ENCODE measurements at places on chromosomes 6 and 20. TPM values are rescaled to one million over a fixed set of nuclear protein-coding genes. Genes with fewer than 3 reads are reported as not detected.

DNA sequence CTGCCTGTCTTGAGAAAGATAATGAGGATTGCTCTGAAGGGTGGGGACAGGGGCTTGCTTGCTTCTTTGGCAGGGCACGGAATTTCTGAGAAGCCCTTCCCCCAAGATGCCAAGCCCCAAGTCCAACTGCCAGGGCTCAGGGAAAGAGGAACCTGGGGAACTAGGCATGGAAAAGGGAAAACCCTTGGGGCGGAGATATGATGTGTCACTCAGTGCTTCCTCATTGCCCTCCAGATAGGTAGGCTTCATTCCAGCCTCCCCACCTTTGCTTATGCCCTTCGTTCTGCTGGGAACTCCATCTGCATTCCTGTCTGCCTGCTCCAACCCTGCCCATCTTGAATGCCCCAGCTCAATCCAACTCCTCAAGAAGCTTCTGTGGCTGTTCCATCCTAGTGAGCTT is 61.2 kb downstream of the VEGFA start:
- DNase-seq = no peak

- DNase-seq = peak; percentile 69
Measured at GRCh38 chr20:34824806-34825529, 483 bp downstream of the NCOA6 start.

DNA sequence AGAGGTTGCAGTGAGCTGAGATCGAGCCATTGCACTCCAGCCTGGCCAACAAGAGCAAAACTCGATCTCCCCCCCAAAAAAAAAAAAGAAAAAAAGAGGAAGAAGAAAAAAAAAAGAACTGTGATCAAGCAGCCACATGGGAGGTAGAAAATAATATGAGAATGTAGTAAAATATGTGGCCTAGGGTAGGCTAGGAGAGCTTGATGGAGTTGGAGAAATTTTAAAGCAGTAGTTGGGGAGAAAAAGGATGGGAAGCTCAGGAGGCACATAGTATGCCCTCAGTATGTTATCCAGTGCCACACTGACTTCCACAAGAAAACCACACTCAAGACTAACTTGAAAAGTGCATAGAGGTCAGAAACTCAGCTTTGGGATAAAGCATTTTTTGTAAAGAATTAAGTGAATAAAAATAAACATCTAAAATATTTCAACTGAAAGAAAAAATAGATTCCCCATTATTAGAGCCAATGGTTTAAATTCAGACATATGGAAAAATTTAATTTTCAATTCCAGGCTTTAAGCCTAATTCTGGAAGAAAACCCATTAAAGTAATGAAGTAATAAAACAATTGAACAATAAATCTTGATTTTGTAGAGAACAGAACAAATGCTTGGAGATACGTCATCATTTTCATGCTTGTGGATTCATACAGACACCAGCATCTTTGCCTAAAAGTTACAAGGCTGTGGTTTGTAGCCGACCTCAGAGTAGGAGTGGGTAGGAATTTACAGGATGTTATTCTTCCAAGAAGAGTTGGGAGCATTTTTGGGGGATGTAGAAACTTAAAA is 34.7 kb downstream of the PLEKHG1 start:
- DNase-seq = no peak

The GNAS gene
- 666 TPM for total RNA-seq

The BTNL2 gene
- total RNA-seq = not detected

- no peak for DNase-seq
Measured at GRCh38 chr6:63803371-63803770, 167.8 kb downstream of the PHF3 start.

- DNase-seq = no peak
Measured at GRCh38 chr20:47493963-47494293, 7.8 kb upstream of the NCOA3 start.

DNA sequence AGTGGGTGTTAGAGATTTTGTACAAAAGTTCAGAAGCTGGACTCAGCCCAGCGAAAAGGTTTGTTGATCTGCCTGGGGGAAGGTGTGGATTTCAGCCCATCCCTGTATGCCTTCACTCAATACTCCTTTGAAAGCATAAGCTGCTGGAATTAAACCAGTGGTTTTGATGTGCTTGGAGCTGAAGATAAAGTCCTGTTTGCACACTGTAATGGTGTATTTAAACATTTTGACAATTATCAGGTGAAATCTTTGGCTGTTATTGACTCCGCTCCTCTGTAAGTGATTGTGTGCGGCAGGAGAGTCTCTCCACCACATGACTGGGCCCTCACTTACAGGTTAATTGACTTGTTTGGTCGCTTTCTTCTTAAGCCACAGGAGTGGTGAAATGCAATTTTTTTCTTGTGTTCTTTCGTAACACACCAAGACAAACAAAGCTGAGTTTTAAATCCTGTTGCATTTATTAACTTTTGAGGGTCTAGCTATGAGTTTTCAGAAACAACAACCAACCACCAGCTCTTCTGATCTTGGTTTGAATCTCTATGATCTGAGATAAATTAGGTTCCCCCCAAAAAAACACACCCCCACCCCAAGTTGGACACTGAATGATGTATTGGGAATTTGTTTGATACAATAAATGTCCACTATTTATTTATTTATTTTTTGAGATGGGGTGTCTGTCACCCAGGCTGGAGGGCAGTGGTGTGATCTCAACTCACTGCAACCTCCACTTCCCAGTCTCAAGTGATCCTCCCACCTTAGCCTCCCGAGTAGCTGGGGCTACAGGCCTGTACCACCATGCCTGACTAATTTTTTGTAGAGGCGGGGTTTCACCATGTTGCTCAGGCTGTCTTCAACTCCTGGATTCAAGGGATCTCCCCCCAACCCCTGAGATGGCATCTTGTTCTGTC is 46.3 kb upstream of the NCOA3 start:
- DNase-seq = no peak

The ZNF165 gene
- 1.9 TPM for total RNA-seq

DNA sequence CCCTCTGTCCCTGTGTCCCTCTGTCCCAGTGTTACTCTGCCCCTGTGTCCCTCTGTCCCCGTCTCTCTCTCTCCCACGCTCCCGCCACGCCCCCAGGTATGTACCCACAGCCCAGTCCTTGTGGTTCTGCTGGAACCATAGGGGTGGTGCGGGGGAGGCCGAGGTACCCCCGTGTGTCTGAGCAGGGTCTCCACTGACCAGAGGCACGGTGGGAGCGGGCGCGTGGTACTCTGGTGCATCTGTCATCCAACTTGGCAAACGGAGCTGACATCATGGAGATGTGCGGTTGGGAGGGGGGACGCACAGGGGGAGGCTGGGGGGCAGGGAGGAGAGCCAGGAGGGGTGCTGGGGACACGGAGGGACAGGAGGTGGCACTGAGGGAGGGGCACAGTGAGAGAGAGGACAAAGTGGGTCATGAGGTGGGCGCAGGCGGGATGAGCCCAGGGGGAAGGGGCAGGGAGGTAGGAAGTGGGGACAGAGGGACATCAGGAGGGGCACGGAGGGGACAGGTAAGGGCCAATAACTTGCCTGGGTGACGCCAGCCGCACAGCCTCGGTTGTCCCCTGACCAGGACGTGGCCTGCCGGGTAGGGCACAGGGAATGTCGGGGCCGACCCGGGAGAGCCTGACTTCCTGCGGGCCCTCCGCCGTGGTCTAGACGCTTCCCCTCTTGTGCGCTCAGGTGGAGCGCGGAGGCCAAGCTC is 163.6 kb upstream of the PDE10A start:
- no peak for DNase-seq

DNA sequence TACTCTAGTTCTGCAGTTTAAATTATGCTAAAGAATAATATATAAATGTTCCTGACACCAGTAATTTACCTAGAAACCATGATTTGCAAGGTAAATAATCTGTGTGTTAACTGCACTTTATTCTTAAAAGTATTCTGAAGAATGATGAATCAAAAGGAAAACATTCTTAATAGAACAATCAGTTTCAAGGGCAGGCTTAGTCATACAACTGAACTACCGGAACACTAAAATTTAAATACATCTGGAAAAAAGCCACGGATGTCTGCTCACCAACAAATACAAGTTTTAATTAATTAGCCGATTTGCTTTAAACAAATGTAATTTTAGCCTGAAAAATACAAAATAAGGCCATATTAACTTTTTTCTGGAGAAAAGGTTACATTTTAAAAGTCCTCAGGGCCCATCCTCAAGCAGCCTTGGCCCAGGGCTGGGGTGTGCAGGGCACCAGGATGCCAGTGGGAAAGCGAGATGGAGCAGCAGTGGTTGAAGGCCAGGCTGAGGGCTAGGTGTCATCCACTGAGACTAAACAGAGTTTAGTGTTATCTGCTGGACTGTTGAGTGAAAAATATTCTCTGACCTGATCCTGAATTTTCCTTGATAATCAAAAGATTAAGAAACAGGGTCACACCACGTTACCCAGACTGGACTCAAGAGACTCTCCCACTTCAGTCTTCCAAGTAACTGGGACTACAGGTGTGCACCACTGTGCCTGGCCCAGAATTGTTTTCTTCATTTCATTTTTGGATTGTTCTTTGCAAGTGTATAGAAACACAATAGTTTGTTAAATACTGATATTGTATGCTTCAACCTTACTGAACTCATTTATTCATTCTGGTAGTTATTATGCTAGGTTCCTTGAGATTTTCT is 88.2 kb upstream of the DST start:
- no peak for DNase-seq

DNA sequence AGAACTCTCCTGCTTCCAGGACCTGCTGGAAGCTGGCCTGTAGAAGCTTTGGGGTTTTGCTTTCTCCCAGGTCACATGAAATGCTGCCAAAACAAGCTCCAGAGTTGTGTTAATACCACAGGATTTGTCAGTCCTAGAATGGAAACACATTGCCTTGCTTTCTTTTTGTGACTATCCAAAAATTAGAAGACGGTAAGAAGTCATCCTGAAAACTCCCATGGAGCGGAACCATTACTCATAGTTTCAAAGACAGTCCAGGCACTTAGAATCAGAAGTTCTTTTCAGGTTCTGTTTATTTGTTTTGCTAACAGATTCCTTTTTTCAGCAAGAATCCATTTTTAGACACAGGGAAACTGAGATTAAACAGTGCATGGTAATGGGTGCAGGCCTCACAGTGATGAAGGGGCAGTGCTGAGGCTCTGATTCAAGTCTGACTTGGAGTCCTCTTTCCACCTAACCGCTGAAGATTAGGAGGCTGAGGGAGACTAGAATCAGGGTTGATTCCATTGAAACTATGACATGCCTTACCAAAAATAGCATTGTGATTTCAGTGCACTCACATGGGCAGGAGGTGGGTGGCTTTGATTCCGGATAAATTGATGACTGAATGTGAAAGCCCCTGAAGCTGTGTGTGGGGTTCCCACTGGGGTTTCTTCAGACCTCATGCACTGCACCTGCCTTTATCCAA is 72.2 kb upstream of the NAA20 start:
- no peak for DNase-seq

DNA sequence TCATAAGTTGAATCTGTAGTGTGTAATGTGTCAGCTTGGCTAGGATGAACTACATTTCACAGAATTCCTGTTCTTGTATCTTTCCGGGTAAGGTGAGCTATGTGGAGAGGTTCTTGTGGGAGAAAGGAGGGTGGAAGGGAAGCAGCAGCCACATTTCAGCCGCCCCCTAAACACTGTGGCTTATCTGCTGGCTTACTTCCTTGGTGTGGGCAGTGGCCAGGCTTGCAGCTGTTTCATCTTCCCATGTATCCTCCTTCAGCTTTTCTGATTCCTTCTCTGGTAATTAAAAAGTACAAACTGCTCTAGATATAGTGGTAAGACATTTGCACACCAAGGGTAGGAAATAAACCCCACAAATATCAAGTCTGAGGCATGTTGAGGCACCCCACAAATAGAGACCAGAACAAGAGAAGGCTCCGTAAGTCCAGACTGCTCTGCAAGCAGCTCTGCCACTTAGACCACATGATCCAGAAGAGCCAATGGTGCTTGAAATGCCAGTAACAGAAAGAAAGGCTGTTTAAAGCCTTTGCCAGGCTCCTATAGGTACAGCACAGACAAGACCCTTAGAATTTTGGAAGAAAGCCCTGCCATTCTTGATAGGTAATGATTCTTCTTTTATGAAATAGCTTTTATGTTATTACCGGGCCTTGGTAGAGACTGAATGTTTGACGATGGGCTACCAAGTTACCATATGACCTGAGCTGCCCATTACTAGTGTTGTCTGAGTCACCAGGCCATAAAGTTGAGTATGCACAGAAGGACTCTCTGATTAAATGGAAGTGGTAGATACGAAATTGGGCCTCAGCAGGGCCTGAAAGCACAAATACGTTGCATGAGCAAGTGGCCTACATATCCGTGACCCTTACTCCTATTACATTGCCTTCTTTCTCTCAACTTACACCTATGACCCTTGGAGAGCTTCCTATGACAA is 215.0 kb upstream of the SGK1 start:
- DNase-seq = no peak

GRCh38 chr6:52231406-52232127 is 12.7 kb downstream of the IL17F start:
- DNase-seq = peak; percentile 64

The DEFB128 gene
- total RNA-seq = not detected

DNA sequence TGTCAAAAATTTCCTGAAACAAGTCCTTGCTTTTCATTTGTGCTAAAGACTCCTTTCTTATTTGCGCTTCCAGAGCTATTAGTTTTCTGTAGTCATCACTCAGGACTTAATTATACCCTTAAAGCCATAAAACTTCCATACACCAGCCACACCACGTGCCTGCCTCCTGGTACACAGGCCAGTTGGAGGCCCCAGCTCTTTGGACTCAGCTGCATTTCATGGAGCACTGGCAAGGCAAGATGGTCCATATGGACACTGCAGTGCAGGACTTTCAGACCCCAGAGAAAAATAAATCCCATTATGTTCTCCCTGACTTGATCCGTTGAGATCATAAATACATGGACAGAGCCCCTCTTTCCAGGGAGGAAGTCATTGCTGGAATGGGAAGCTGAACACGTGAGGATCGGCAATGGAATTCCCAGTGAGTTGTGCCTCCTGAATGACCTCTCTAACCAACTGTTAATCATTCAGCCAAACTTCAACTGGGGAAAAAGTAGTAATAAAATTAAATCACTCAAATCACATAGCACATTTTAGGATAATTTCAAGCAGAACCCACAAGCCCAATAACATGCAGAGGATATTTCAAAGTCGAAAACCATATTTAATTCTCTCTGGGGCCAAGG is 173.1 kb downstream of the HACE1 start:
- DNase-seq = no peak

- peak; percentile 14 for DNase-seq
Measured at GRCh38 chr6:37433657-37434271, 743 bp downstream of the CMTR1 start.

The GJA10 gene
- total RNA-seq = not detected

The SLC17A2 gene
- not detected for total RNA-seq

DNA sequence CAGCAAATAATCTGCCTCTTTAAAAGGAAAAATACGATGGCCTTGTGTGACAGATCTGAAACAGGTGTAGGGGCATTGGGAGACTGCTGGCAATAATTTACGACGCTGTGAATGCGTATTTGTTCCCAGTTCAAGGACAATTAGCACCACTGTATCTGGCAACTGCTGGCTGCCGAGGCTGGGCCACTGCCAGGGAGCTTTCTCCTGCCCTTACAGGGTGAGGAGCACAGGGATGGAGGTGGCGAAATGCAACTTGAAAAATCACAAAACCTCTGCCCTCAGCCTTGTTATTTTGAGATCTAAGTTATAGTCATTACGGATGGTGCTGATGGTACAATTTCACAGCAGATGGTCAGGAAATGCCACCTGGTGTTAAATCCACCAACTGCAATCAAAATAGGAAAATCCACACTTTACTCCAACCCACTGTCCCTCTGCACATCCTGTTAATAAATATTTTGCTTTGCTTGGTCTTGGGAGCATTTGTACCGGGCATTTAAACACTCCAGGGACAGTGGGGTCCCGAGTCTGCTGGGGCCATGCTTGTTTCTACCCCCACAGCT is 6.4 kb downstream of the MYLK4 start:
- DNase-seq = no peak
